Kidney (tissue), 22 donors: ENCODE measurements at places on chromosomes 1 and 21. TPM values are rescaled to one million over a fixed set of nuclear protein-coding genes. Genes with fewer than 3 reads are reported as not detected.

VWA5B1 gene
- polyA plus RNA-seq: 0.69 TPM

ADGRL4 gene
- 16.8 TPM for polyA plus RNA-seq

ZP4 gene
- not detected for polyA plus RNA-seq

SELL gene
- 1.3 TPM for polyA plus RNA-seq

PLEKHA6 gene
- 17.5 TPM for polyA plus RNA-seq

SIPA1L2 gene
- polyA plus RNA-seq: 4.0 TPM

TPTE gene
- not detected for polyA plus RNA-seq

HMGCS2 gene
- polyA plus RNA-seq: 163 TPM

ARID4B gene
- 6.6 TPM for polyA plus RNA-seq

RBP7 gene
- polyA plus RNA-seq: 49.3 TPM

PLD5 gene
- polyA plus RNA-seq: 0.24 TPM

DNA sequence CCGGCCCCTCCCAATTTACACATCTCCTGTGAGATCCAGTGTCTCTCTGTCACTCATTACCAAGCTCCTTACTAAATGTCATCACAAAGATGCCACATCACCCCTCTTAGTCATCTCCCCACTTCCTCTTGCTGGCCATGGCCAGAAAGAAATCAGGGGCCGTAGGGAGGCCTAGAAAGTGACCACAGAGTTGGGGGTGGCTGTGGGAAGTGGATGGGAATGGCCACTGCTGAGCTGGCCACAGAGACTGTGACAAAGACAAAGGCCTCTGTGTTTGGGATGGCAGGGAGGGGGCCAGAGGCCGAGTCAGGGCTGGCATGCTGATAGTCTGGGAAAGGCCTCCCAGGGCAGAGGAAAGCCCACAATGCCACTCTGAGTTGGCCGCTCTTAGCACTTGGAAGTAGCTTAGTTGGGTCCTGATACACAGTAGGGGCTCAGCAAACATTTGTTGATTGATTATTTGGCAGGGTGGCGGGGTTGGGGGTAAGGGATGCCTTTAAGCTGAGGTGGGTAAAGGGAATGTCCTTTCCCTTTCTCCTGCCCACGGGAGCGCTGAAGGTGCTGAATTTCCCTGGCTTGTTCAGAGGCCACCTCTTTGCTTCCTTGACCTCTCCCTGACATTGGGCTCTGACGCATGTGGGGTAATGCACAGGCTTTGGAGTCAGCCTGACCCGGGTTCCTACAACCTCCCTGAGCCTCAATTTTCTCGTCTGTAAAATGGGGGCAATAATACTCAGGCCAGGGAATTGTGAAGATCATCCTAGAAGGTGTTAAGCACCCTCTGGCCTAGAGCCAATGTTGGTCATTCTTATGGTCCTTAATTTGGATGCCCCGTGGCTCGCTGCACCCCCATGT, 13.2 kb downstream of the NAV1 start:
- DNase-seq: peak; percentile 24

DNA sequence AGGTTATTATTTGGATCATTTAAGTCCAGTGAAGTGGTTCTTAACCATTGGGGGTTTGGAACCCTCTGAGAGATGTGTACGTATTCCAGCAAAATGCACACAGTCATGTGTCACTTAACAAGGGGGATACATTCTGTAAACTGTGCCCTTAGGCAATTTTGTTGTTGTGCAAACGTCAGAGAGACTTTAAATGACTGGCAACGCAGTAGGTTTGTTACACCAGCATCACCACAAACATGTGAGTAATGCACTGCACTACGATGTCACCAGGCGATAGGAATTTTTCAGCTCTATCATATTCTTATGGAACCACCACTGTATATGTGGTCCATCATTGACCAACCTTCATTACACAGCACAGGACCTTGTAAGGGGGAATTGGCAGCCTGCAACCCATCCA, 11.9 kb downstream of the AHCYL1 start:
- DNase-seq: no peak

GRCh38 chr1:228980232-228980937, 245.1 kb downstream of the RHOU start:
- no peak for DNase-seq

- DNase-seq: no peak
Observed at GRCh38 chr1:201696217-201696761, 132.7 kb upstream of the IPO9 start.

- DNase-seq: no peak
Observed at GRCh38 chr1:33740040-33740744, 123.7 kb upstream of the HMGB4 start.

DNA sequence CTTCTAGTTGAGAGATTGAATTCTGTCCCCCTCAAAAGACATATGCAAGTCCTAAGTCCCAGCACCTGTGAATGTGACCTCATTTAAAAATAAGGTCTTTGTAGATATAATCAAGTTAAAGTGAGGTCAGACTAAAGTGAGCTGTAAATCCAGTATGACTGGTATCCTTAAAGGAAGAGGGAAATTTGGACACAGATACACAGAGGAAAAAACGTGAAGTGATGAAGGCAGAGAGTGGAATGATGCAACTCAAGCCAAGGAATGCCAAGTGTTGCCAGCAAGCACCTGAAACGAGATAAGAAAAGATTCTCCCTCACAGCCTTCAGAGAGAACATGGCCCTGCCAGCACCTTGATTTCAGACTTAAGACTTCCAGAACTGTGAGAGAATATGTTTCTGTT, 444.7 kb upstream of the VAMP3 start:
- DNase-seq: no peak

DNA sequence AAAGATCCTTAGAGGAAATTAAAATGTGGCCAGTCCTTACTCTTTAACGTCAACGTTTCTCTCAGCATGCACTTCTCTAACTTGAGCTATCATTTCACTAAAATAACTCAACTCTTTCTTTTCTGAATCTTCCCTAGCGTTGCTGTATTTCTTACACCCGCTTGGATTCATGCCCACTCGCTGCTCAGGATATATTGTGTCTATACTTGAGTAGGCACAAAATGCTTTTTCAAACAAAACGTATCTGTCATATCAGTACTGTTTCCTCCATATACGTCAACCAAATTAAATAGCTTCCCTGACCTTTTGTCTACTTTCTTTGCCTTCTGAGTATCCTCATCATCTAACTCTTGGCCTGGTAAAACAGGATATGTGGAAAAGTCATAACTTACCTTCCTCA, 549.7 kb downstream of the SMYD3 start:
- no peak for DNase-seq

GRCh38 chr1:16173447-16174260, 17.8 kb upstream of the EPHA2 start:
- DNase-seq: no peak

GRCh38 chr21:29293495-29293894, 5.2 kb upstream of the BACH1 start:
- no peak for DNase-seq

- DNase-seq: no peak
Observed at GRCh38 chr21:31342348-31342747, 1.7 kb downstream of the TIAM1 start.

GRCh38 chr21:33493756-33494155, 2.2 kb upstream of the DNAJC28 start:
- no peak for DNase-seq

DNA sequence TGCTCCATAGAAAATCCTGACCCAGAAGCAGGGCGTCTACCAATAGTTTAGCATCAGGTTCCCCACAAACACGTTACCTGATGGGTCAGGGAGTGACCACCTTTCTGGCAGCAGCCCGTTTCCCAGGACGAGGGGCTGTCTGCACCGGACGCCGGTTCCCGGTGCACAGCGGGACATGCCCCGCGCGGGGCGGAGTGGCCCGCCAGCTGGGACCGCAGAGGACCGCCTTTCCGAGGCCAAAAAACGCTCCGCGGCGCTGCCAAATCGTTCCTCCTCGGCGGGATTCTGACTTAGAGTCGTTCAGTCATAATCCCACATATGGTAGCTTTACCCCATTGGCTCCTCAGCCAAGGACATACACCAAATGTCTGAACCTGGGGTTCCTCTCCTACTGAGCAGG, 126.1 kb downstream of the LIPI start:
- no peak for DNase-seq

DNA sequence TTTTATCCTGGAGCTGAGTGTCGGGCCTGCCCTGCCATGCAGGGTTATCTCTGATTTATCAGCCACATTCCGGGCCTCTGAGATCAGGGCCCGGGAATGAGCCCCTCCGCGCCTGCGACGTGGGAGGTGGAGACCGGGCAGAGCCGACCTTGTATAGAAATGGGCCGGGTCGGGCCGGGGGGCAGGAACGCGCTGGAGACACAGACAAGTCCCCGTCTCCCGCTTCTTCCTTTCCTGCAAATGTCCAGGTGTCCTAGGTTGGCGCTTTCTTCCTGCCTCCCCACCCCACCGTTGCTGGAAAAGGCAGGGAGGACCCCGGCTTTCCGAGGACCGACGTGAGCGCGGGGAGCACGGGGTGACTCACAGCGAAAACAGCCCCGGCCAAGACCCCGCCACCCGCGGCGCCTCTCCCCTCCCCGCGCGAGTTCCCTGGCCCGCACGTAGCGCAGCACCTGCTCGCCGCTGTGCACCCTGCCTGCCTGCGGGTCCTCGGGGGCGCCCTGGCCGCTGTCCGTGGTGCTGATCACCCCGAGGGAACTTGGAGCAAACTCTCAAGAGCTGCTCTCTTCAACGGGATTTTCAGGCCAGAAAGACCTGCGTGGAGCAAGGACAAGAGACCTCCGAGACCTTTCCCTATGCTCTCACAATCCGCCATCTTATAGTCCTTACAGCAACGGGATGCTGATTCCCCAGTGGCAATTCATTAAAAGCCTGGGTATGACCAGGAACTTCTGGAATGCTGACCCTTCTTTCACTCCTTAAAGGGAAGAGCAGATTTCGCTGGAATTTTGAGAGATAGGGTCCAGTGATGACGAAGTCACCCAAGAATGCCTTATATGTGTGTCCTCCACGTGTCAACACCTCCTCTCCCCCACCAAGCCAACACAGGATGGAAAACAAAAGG, 475 bp upstream of the NPPB start:
- peak; percentile 92 for DNase-seq

GRCh38 chr1:193070942-193071341, 11.5 kb downstream of the RO60 start:
- DNase-seq: no peak

DNA sequence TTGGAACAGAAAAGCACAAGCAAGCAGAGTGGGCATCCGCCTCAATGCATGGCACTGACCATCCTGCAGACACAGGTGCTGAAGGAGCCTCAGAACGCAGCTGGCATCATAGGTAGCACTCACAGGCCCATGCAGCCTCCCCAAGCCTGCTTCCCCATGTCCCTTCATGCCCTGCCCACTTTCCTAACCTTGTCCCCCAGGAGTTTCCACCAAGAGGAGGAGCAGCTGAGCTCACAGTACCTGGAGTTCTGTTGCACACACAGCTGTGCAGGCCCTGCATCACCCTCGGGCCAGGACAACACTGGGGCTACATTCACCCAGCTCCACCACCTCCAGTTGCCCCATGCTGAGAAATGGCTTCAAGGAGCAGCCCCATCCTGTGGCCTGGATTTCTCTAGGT, 83.4 kb downstream of the SETD4 start:
- DNase-seq: no peak

DNA sequence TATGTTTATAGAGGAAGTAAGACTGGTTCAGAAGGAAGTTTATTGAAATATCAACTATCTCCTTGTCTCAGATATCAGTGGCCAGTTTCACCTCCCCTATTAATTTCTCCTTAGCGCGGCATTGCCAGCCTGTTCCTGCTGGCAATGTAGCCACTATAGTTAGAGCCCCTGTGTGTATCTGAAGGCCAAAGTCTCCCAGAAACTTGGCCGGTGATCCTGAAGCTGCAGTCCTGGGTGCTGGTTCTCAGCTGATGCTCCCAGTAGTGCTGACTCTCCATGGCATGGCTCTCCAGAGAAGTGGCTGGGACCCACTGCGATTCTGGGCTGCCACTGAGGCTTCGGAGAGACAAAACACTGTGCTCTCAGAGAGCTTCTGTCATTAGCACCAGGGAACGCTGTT, 59.9 kb downstream of the TNN start:
- DNase-seq: no peak

- DNase-seq: no peak
Observed at GRCh38 chr1:58848818-58849411, 65.1 kb upstream of the JUN start.

GRCh38 chr1:158131217-158131616, 49.5 kb upstream of the CD1D start:
- no peak for DNase-seq

- no peak for DNase-seq
Observed at GRCh38 chr1:60071296-60071695, 2.3 kb downstream of the C1orf87 start.

- DNase-seq: peak; percentile 92
Observed at GRCh38 chr1:72282271-72283021, at the start of gene NEGR1. NEGR1 (minus strand) TSS chr1:72282539.

DNA sequence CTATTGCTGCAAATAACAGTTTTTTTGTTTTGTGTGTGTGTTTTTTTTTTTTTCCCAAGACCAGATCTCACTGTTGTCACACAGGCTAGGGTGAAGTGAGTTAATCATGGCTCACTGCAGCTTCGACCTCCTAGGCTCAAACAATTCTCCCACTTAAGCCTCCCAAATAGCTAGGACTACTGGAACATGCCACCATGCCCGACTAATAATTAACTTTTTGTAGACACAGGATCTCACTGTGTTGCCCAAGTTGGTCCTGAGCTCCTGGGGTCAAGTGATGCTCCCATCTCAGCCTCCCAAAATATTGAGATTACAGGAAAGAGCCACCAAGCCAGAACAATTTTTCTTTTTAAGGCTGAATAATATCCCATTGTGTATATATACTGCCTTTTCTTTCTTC, 34.9 kb downstream of the DRAM2 start:
- DNase-seq: no peak

DNA sequence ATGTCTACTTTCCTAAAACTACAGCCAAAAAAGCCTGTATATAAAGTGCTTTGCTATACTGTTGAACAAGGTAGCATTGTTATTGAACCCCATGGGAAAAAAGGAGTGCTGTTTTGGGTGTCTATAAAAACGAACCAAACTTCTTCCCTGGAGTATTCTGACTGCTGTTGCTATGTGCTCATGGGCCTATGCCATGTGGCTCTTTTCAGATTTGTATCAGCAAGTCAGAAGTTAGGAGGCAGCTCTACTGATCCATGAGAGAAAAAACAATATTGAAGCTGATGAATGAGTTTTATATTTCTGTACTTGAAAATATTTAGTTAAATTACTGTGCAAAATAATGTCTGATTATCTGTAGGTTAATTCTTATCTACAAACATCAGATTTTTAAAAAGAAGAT, 66.5 kb downstream of the ADGRL2 start:
- no peak for DNase-seq
